ENCODE measurements at places on chromosomes 13 and 19.

DNA sequence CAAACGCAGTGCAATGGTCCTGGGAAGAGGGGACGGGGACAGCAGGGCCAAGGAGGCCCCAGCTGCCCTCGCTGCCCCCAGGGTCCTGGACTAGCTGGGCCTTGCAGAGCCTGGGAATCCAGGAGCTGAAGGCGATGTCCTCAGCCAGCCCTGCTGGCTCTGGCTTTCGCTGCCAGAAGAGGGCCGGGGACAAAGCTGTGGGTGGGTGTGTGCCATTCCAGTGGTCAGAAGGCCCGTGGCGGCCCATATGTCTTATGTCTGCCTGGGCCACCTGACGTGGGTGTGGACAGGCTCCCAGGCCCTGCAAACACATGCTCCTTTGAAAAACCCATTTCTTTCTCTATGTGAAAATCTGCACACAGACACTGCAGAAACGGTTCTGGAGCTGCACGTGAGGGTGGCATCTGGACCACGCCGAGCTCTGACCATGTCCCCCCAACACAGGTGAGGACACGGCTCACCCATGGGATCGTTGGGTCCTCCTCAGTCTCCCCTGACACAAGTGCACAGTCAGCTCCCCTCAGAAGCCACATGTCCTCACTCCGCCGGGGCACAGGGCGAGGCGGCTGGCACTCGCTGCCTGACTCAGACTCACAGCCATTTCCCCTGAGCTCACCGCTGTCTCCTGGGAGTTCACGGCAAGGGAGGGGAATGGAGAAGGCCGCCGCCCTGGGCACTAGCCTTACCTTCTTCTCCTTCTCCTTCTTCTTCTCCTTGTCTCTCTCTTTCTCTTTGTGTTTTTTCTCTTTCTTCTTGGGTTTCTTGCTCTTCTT, 16.9 kb downstream of the IZUMO4 start:
- no peak for DNase-seq

- no peak for DNase-seq
Observed at GRCh38 chr13:28492569-28493367, 2.2 kb downstream of the FLT1 start.

- no peak for DNase-seq
Observed at GRCh38 chr13:31739226-31739625, at the start of gene RXFP2. RXFP2 (plus strand) TSS chr13:31739526; CDS start chr13:31739613, 87 bp downstream.

GRCh38 chr13:30576528-30576927, 41.2 kb upstream of the USPL1 start:
- DNase-seq: no peak

DNA sequence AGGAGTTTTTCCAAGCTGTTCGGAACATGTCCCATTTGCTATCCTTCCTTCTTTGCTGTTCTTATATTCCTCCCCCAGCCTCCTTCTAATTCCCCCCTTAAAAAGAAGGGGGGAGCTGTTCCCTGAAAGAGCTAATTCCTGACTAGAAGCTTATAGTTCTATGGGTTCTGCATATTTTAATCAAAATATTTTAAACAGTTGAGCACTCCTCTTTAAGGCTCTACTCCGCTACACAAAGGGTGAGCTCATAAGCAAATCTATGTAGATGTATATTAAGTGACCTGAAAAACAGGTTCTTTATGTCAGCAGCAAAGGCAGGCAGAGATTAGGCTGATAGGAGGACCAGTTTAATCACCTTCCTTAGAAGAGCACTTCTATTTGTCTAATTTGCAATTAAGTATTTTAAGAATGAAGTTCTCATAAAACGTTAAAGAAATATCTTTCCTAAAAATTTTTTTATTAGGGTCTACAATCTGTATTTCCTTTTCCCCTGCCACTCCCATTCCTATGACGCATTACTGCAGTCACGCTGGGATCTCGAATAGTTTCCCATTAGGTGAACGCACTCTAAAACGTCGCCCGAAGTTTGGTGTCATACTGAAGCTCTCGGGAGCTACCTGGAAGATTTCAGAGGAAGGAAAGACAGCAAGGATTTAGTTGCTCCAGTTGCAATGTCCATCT, 5.2 kb downstream of the EFNB2 start:
- no peak for DNase-seq

DNA sequence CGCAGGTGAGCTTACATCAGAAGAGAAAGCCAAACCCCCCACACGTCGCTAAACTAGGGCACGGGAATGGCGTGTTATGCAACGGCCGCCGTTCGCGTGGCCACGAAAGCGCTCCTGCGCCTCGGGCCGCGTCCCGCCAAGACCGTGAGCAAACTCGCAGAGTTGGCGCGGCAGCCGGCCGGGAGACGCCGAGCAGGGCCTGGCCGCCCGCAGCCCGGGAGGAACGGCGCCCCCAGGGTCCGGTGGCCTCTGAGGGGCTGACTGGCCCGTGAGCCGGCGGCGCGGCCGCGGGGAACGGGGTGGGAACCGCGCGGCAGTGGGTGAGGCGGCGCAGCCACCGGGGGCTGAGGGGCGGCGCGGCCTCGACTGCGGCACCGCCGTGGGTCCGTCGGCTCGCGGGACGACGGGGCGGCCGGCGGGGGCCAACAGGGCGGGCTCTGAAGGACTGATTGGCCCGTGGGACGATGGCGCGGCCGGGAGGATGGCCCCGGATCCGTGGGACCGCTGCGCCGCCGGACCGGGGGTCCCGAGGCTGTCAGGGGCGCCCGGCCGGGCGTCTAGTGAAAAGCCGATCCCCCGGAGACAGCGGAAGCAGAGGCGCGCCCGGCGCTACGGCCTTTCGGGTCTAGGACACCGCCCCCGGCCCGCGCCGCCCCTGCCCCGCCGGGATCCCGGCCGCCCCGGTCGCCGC, 903 bp downstream of the LATS2 start:
- no peak for DNase-seq

DNA sequence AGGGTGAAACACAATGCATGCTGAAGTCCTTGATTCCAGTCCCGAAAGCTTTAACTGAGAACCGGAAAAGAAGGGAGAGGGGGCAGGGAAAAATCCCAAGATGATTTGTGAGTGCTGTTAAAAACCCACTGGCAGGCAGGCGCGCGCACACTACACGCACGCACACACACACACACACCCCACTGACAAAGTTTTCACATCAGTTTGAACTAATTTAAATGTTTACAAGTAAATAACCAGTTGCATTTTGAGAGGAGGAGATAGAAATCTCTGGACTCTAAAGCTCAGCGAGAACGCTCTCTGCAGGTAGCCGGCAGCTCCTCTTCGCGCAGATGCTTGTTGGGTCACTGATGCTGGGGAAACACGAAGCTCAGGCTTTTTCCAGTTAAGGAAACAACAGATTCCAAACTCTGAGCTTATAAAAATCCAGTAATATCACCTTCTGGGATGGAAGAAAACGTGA, 818 bp upstream of the SLITRK1 start:
- no peak for DNase-seq

- no peak for DNase-seq
Observed at GRCh38 chr19:13681509-13681908, 82.8 kb upstream of the MRI1 start.

- no peak for DNase-seq
Observed at GRCh38 chr13:21034603-21035191, 26.7 kb downstream of the LATS2 start.

DNA sequence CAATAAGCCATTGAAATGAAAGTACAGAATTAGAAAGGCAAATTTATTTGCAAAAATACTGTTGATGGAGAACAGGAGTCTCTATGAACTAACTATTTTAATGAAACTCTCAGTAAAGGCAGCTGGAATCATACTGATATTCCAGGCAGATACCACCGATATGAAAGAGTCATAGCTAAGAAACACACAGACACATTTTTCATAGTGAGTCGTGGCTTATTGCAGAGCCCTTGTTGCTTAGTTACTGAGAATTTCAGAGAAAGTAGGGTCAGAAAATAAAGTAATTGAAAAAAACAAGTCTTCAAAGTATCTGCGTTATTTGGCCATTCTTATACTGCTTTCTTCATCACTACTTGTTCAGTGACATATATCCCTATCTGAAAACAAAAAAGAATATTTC, 1890.9 kb downstream of the PCDH9 start:
- DNase-seq: no peak

DNA sequence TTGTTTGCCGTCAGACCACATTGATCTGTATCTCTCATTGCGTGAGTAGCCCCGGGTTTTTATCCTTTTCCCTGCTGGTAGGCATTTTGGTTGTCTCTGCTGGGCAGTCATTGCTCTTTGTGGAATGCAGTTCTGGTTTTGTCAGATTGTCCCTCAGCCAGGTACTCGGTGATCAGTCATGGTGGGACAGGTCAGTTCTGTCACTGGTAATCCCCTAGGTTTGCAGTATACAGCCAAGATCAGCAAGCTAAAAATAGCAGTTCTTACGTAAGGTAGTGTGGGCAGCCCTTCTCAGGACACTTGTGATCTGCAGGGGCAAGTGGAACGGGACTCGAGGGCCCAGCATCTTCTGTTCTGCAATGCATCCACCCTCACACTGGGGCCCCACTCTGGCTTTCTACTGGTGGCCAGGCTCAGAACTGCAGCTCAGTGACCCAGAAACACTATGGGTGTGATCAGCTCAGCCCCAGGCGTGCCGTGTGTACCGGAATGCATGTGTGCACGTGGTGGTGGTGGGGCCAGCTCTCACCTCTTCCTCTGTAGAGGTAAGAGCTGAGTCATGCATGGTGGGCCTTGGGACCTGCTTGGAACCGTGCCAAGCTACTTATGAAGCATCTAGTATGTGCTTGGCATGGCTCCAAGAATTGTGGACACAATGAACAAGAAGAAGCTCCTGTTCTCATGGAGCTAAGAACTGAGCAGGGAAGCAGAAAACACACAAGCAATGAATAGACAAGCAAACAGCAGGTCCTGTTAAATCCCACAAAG, 6.3 kb downstream of the PLEKHF1 start:
- DNase-seq: no peak
